ENCODE measurements at places on chromosomes 16 and 17.

GRCh38 chr17:61075988-61076387 lies 323.7 kb upstream of the TBX2 start:
- no peak for DNase-seq

- no peak for DNase-seq
Measured at GRCh38 chr16:27084307-27085028, 17.7 kb downstream of the C16orf82 start.

DNA sequence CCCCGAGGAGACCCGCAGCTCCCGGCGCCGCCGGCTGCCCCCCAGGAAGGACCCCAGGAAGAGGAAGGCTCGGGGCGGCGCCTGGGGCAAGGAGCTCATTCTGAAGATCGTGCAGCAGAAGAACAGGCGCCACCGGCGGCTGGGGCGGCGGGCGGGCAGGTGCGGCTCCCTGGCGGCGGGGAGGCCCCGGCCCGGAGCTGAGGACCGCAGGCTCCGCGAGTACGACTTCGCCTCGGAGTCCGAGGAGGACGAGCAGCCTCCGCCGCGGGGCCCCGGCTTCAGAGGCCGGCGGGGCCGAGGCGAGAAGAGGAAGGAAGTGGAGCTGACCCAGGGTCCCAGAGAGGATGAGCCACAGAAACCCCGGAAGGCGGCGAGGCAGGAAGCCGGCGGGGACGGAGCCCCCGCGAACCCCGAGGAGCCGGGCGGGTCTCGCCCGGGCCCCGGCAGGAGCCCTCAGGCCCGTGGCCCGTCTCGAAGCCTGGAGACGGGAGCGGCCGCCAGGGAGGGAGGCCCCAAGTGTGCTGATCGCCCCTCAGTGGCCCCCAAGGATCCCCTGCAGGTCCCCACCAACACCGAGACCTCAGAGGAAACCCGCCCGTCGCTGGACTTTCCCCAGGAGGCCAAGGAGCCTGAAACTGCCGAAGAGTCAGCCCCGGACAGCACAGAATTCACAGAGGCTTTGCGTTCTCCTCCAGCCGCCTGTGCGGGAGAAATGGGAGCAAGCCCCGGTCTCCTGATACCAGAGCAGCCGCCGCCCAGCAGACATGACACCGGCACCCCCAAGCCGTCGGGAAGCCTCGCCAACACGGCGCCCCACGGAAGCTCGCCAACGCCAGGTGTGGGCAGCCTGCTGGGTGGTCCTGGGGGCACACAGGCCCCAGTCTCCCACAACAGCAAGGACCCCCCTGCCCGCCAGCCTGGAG lies 22.3 kb upstream of the ZFPM1 start:
- peak; percentile 63 for DNase-seq

GRCh38 chr17:160336-160735 lies 21.1 kb downstream of the DOC2B start:
- DNase-seq, result peak; percentile 18

- DNase-seq, result no peak
Measured at GRCh38 chr16:47129755-47130435, 13.8 kb downstream of the NETO2 start.

- DNase-seq, result peak; percentile 65
Measured at GRCh38 chr17:73365906-73366623, 54.3 kb upstream of the CDC42EP4 start.

GRCh38 chr17:881778-882177 lies 97.8 kb downstream of the NXN start:
- DNase-seq, result no peak

DNA sequence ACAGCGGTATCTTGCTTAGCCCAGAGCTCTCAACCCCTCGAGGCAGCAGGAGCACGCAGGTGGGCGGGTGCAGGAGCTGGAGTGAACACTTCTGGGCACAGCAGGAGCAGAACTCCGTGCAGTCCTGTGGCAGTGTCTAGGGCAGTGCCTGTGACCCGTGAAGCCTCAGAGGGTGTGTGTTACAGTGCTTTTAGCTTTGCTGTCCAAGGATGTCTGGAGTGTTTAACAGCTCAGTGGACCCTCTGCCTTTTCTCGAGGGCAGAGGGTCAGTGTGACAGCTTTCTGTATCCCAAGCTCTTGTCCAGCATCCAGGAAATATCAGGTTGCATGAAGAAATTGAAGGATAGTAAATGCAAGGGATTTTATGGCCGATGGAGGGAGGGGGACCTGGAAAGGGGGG lies 16.4 kb upstream of the SSTR5 start:
- DNase-seq, result no peak

- DNase-seq, result no peak
Measured at GRCh38 chr17:39175695-39176093, 9.7 kb upstream of the ARL5C start.

- DNase-seq, result no peak
Measured at GRCh38 chr16:86363836-86364618, 146.3 kb upstream of the FOXF1 start.

DNA sequence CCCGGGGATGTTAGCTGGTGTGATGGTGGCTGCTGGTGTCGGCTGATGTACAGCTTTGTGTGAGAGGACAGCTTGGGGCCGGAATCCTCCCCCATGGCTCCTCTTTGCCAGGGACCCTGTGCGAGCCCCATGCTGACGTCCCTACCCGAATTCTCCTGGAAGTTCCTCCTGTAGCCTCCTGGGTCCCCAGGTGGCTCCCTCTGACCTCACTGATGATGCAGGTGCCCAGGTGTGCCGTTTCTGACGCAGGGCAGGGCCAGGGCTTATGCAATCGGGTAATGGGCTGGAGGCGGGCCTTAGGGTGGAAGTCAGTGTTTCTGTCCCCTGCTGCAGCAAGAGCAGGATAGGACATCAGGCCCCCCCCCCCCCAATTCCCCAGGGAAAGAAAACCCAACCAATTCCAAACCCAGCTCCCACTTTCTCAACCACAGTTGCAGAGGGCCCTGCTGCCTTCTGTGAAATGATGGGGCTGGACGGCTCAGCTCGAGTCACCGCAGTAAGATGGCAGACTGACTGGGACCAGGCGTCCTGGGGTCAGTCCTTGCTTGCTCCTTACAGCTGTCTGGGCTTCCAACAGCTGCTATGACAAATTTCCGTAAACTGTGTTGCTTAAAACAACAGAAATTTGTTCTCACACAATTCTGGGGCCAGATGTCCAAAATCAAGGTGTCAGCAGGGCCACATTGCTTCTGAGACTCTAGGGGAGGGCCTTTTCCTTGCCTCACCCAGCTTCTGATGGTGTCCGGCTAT lies 139.0 kb upstream of the PLCG2 start:
- DNase-seq, result no peak

DNA sequence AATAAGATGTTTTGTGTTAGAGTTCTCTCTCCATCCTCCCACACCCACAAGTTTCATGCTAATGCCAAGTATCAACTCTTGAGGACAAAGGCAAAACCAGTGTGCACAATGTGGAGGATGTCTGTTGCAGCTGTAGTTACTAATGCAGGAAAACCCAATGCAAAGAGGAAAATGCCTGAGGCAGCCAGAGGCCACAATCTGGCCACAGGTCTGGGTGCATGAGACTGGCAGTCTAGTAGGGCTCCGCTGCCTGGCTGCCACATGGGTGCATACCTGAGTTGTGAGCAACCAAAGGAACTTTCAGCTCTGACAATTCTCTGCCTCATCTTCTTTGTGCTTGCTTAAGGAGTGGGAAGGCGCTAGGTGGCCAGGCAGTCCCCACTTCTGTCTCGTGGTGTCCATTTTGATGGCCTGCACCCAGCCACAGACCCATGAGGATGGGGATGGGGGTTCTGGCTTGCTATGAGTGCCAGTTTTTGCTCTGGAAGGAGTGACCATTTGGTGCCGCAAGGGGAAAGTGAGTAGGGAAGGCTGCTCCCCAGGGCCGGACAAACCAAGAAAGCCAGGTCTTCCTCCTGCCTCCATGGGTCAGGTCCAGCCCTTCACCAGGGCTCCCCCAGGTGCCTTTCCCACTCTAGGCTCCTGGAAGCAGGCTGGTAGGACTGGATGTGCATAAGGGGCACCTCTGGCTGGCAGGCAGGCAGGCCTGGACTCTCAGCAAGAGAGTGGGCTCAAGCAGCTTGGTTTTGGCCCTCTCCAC lies 4.2 kb upstream of the GFOD2 start:
- DNase-seq, result no peak

GRCh38 chr17:30271102-30271501 lies 20.6 kb downstream of the BLMH start:
- DNase-seq, result no peak

- no peak for DNase-seq
Measured at GRCh38 chr17:74623693-74624093, at the start of gene CD300E. Gene CD300E, minus strand, starts transcription at chr17:74623738. Its CDS starts 117 bp downstream, at chr17:74623621.

GRCh38 chr17:72122765-72123529 lies 2.1 kb downstream of the SOX9 start:
- DNase-seq, result no peak

DNA sequence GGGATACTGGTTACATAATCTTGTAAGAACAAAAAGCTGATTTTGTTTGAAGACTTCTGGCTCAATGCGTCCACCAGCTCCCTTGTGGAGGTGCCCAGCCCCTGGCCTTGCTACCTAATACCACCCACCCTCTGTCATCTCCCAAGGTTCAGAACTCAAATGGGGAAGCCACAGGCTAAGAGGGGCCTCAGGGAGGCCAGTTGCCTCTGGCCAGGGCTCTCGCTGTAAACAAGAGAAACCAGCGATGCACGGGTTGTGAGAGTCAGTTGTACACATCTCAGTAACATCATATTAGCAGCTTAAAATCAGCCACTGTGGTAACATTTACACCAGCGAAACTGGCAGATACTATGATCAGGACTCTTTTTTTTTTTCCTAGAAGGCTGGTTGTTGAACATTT lies 6.0 kb downstream of the TEKT5 start:
- DNase-seq, result no peak

DNA sequence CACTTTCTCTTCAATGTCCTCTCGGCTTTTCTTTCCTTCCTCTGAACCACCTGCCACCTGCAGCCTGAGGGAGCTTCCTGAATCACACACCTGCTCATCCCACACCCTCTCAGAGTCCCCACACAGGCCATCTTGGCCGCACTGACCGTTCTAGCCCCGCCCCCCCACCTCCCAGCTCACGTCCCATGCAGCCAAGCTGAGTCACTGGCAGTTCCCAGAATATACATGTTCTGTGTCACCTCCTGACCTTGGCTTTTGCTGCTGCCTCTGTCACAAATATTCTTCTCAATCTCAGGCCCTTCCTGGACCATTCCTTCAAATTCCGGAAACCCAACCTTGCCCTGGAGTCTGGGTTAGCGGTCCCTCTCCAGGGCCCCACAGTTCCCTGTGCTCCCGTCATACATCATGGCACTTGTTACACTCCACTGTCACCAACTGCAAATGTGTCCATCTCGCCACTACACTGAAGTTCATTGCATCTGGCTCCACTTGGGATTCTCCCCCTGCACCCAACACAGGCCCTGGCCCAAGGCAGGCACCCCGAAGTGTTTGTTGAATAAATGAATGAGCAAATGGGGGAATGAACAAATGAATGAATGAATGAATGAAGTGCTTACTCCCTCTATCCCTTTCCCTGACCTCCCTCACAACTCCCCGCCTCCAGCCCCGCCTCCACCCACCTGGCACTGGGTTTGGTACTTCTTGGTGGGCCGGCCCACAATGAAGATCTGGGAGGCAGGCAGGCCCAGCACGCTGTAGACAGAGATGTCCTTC lies 12.8 kb downstream of the PIMREG start:
- DNase-seq, result no peak

GRCh38 chr17:81513372-81513752 lies 763 bp upstream of the ACTG1 start:
- DNase-seq, result peak; percentile 75

DNA sequence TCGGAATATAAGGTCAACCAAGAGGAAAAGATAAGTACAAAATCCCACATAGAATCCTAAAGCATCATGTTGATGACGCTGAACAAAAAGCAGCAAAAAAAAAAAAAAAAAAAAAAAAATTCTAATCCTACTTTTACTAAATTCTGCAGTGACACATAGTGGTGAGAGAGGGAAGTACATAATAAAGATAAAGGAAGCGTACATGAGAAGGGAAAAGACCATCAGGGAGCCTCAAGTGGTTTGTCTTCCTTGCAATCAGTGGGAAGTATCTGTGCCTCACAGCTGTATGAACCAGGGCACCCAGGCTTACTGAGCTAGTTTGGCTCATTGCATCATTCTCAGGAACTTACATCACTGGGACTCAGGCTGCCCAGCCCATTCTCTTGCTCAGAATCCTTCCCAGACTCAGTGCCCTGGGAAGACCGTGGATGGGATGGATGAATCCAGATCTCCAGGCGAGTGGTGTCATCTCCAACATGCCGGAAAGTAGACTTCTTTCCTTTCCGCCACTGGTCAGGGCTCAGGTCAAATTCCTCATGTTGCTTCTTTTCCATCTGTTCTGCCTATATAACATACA lies 21.2 kb downstream of the SMG6 start:
- DNase-seq, result no peak

DNA sequence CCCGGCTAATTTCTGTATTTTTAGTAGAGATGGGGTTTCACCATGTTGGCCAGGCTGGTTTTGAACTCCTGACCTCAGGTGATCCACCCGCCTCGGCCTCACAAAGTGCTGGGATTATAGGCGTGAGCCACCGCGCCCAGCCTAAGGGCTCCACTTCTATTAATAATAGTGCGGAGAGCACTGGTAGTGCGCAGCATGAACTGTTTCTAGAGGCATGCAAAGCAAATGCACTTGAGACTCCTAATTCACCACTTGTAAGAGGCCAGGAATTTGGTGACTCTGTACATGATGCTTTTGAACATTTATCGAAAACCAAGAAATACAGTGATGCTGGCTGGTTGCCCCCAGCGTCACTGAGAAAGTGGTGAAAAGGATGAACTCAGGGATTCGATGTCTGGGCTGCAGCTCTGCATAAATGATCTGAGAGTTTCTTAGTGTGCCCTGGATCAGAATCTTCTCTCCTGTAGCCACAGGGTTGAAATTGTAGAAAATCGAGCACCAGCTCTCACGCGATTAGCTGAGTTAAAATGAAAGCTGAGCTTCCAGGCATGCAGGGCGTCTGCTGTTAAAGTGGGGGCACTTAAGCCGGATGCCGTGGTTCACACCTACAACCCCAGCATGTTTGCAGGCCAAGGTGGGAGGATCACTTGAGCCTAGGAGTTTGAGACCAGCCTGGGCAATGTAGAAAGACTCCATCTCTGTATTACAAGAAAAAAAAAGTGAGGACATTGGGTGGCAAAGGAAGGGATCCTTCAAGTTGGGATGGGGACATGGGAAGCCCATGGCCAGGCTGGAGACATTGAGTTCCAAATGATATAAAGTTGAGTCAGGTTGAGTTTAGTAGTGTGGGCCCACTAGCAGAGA lies 4.8 kb downstream of the RNF213 start:
- no peak for DNase-seq

GRCh38 chr16:9630985-9631384 lies 539.5 kb downstream of the HAPSTR1 start:
- no peak for DNase-seq

Measured in heart left ventricle (tissue), 16 donors.